ENCODE measurements at places on chromosomes 2 and 18. TPM values are rescaled to one million over a fixed set of nuclear protein-coding genes. Genes with fewer than 3 reads are reported as not detected.
A peak's percentile ranks its signal among the peaks of the same experiment; 100 is the strongest.

DNA sequence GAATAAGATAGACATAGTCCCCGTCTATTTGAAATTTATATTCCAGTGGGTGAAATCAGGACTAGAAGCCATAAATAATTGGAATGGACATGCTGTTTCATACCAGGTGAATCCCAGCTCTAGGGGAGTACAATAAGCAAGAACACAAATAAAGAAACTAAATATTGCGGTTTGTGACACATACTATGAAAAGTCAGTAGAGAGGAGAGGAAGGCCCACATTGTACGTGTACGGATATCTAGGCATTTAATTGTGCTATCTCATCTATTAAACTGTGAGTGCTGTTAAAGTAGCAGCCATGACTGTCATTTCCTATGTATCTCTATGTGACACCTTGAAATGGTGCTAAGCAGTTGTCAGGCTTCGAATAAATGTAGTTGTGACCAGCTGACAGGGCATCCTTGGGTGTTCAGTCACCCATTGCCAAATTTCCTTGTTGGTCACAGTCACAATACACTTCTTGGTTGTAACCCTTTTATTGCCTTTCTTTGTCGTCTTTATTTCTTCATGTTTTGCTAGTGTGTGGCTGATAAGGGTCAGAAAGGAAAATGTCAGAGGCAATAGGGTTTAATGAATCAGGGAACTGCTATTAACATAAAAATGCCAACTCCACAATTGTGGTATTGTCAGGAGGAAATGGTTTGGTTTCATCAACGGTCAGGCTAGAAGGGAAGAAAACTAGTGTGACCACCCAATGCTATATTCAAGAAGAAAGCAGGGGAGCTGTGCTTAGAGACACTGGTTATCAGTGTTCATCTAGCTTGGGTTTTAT, 31.5 kb downstream of the CPO start:
- H3K36me3 ChIP-seq: no peaks in the 10 kb centered on the region
- peaks cover 7% of the 10 kb centered on the region for H3K27me3 ChIP-seq
- no peak for DNase-seq
- H3K27ac ChIP-seq: no peak overlapping the region

DNA sequence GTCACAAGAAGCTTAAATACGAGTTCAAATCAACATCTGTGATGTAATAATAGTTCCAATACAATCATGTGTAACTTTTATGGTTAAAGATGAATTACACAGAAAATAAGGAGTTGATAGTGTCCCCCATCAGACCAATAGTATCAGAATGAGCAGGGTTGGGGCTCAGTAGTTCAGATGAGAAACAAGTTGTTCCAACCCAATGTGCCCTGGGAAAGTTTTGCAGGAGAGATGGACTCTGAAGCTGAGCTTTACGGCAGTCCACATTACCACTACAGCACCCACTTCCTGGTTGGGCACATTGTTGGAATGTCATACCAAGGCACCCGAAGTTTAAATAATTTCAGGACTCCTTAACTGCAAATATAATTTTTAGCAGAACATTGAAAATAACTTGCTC, 12.1 kb upstream of the CXCR4 start:
- H3K27ac ChIP-seq: no peak overlapping the region
- DNase-seq: no peak
- peaks cover 8% of the 10 kb centered on the region for H3K27me3 ChIP-seq
- H3K4me3 ChIP-seq: no peak overlapping the region

DNA sequence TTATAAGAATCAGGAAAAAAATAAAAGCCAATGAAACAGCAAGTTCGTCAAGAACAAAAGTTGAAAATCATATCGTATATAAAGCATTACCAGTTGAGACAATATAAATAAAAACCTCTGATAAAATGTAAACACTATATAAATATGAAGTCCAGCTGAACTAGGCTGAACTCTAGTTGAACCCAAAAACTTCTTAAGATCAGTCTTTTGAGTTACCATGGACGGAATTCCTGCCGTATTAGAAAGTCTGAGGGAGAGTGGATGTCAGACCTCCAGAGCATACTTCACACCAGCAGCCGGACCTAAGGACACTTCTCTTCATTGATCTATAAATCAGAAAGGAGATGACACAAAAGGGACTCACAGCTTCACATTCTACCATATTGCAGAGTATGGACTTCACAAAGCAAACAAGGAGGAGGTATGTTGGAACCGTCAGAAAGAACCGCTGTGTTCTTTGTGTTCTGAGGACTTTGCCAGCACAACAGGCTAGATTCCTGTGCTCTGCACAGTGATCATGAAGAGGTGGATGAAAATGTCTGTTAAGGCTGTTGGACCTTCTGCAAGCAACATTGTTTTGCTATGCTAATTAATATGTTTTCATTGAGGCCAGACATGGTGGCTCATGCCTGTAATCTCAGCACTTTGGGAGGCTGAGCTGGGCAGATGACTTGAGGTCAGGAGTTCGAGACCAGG, 67.2 kb upstream of the SP5 start:
- H3K4me3 ChIP-seq: no peak overlapping the region
- H3K36me3 ChIP-seq: no peaks in the 10 kb centered on the region
- H3K4me1 ChIP-seq: no peaks in the 10 kb centered on the region
- no peak overlapping the region for H3K27ac ChIP-seq
- no peaks in the 10 kb centered on the region for H3K27me3 ChIP-seq
- DNase-seq: no peak

GRCh38 chr2:232600053-232600773, 33.2 kb upstream of the EFHD1 start:
- H3K36me3 ChIP-seq: no peaks in the 10 kb centered on the region
- H3K27me3 ChIP-seq: peaks cover 10% of the 10 kb centered on the region
- H3K4me1 ChIP-seq: no peaks in the 10 kb centered on the region
- H3K4me3 ChIP-seq: no peak overlapping the region

GRCh38 chr18:36411745-36412168, 114.2 kb downstream of the FHOD3 start:
- H3K27me3 ChIP-seq: no peaks in the 10 kb centered on the region
- no peak overlapping the region for H3K27ac ChIP-seq

GRCh38 chr2:127314193-127314988, 20.4 kb upstream of the ERCC3 start:
- peaks cover 34% of the 10 kb centered on the region for H3K36me3 ChIP-seq
- no peak for DNase-seq
- no peak overlapping the region for H3K4me3 ChIP-seq
- no peaks in the 10 kb centered on the region for H3K4me1 ChIP-seq
- H3K27ac ChIP-seq: no peak overlapping the region

- no peaks in the 10 kb centered on the region for H3K27me3 ChIP-seq
- no peak overlapping the region for H3K27ac ChIP-seq
- H3K4me1 ChIP-seq: no peaks in the 10 kb centered on the region
- H3K36me3 ChIP-seq: peaks cover 1% of the 10 kb centered on the region
- H3K4me3 ChIP-seq: no peak overlapping the region
- DNase-seq: no peak
These were observed 21.4 kb downstream of the DGKD start for GRCh38 chr2:233375490-233376314.

DNA sequence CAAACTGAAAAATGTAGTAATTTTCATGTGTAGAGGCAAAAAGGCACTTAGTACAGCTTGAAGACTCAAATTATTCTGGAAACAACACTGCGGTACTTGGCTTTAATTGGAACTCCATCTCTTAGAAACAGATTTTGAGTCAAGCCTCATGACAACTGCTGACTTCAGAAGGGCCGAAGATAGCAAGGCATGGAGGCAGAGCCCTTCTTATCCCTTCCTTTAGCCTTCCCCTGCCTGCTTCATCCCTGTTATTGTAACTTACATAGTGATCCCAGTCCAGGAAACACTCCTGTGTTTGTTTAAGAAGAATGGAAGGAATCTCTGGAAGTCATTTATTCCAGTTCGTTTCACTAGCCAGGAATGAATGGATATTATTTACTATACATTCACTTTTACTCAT, 110.9 kb upstream of the FAM98A start:
- H3K4me3 ChIP-seq: no peak overlapping the region
- peak overlapping the region; percentile 96 for H3K27ac ChIP-seq
- H3K36me3 ChIP-seq: no peaks in the 10 kb centered on the region
- H3K4me1 ChIP-seq: peaks cover 1% of the 10 kb centered on the region
- peak; percentile 30 for DNase-seq
- no peaks in the 10 kb centered on the region for H3K27me3 ChIP-seq

- H3K4me1 ChIP-seq: no peaks in the 10 kb centered on the region
- no peak overlapping the region for H3K27ac ChIP-seq
- H3K4me3 ChIP-seq: no peak overlapping the region
- no peaks in the 10 kb centered on the region for H3K27me3 ChIP-seq
- peak; percentile 45 for DNase-seq
These were observed 481.3 kb upstream of the CHAC2 start for GRCh38 chr2:53286345-53286744.

DNA sequence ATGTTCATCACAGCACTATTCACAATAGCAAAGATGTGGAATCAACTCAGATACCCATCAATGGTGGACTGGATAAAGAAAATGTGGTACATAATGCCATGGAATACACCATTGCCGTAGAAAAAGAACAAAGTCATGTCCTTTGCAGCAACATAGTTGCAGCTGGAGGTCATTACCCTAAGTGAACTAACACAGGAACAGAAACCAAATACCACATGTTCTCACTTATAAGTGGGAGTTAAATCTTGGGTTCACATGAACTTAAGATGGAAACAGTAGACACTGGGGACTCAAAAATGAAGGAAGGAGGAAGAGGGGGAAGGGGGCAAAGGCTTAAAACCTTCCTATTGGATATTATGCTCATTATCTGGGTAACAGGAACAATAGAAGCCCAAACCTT, 228.1 kb upstream of the RAB6C start:
- DNase-seq: no peak
- no peaks in the 10 kb centered on the region for H3K4me1 ChIP-seq

DNA sequence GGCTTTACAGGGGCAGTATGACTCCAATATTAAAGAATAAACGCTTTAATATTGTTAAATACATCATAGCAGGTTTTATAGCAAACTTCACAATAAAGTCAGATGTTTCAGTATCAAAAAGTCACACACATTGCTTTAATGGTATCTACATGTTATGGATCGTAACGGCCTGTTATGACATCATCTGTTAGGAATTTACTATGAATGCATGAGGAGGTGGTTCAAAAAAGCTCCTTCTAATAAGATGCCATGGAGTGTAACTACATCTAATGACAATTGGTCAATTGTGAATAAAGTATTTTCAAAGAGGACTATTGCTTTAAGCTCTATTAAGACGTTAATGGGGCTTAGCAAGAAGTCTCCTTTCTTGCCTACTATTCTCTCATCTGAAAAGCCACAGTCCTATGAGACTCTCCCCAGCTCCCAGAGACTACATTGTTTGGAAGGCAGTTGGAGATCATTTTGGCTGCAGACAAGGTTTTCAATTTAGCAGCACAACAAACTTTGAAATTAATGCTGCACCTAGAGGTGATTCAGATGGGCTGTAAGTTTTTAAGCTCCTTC, 300.7 kb upstream of the MEIS1 start:
- no peak overlapping the region for H3K27ac ChIP-seq
- H3K4me1 ChIP-seq: no peaks in the 10 kb centered on the region
- peaks cover 2% of the 10 kb centered on the region for H3K27me3 ChIP-seq
- H3K4me3 ChIP-seq: no peak overlapping the region

DNA sequence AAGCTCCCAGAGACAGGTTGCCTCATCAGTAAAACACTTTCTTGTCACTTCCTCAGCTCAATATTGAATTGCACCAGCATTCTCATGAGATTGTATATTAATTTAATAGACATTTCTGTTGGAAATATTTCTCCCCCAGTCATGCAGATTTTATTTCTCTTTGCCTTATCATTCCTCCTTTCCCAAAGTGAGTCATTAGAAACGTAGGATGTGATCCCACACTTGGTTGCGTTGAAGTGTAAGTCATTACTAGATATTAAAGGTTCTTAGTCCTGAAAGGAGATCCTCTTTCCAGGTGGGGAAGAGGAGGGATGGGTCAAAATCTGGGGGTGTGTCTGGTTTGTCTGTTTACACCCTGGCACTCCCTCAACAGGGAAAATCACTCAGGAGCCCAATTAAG, 438.2 kb downstream of the SLC4A3 start:
- no peaks in the 10 kb centered on the region for H3K36me3 ChIP-seq

GRCh38 chr2:229748950-229749349, 34.6 kb upstream of the DNER start:
- DNase-seq: no peak
- no peak overlapping the region for H3K4me3 ChIP-seq
- no peak overlapping the region for H3K27ac ChIP-seq

DNA sequence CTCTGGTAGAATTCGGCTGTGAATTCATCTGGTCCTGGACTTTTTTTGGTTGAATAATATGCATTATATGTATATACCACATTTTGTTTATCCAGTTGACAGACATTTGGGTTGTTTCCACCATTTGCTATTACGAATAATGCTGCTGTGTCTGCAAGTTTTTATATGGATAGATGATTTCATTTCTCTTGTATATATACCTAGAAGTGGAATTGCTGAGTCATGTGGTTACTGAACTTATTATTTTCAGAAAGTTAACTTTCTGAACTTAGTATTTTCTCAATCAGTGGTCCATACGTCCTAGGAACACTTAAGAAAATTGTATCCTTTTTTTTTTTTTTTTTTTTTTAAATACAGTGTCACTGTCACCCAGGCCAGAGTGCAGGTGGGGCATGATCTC, 63.3 kb downstream of the RIF1 start:
- no peaks in the 10 kb centered on the region for H3K4me1 ChIP-seq
- no peak overlapping the region for H3K4me3 ChIP-seq
- peaks cover 24% of the 10 kb centered on the region for H3K36me3 ChIP-seq
- H3K27ac ChIP-seq: peak overlapping the region; percentile 64

DNA sequence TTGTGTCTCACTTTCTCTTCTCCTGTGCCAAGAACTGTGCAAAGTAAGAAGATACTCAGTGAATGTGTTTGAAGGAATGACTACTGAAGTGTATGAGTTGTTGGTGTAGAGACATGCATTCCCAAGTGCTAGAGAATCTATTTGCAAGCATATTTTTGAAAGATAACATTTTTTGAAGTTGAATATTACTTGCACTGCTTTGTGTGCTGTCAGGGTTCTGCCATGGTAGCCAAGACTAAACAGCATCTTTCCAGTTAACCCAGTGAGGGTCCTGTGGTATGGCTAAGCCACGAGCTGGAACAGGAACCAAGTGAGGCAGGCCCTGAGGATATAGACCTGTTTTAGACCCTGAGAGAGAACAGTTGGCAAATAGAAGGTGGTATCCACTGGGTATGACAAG, 35.2 kb upstream of the EFEMP1 start:
- H3K36me3 ChIP-seq: no peaks in the 10 kb centered on the region
- no peaks in the 10 kb centered on the region for H3K27me3 ChIP-seq
- no peak overlapping the region for H3K4me3 ChIP-seq
- no peak overlapping the region for H3K27ac ChIP-seq
- DNase-seq: no peak
- H3K4me1 ChIP-seq: peaks cover 4% of the 10 kb centered on the region

Gene KIF5C
- 0.28 TPM for total RNA-seq

Gene CENPA
- 7.7 TPM for total RNA-seq

Gene USP37
- 7.5 TPM for total RNA-seq

Gene TUBA3E
- total RNA-seq: not detected

Gene HOXD13
- total RNA-seq: not detected

Gene SERPINB3
- total RNA-seq: not detected

Gene TET3
- total RNA-seq: 1.7 TPM

Gene ANKRD29
- total RNA-seq: 0.18 TPM

Gene ARHGAP25
- 0.36 TPM for total RNA-seq

Gene VWA3B
- not detected for total RNA-seq

Gene OTOF
- not detected for total RNA-seq

Measured in IMR-90 (cell line).